ENCODE measurements at places on chromosomes 7 and 10. TPM values are rescaled to one million over a fixed set of nuclear protein-coding genes. Genes with fewer than 3 reads are reported as not detected.

HYAL4 gene
- total RNA-seq: not detected

GRCh38 chr10:4569151-4569550, 256.9 kb upstream of the AKR1E2 start:
- no peak for DNase-seq

ASNS gene
- total RNA-seq: 21.1 TPM

DNA sequence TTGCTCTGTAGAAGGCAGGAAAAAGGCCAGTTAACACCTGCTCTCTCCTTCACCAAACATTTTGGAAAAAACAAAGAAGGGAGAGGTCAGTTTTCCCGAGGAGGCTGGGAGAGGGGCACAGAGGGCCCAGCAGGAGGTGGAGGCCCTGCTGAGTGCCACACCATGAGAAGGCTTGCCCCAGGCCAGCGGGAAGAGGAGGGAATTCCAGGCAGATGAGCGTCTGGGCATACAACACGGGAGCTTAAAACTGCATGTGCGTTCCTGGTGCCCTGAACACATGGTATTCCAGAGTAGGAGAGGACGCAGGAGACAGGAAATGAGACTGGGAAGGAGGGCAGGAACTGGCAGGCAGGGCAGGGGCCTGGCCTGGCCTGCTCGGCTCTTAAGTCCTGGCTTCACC, 182.4 kb downstream of the CCDC3 start:
- DNase-seq: no peak

DNA sequence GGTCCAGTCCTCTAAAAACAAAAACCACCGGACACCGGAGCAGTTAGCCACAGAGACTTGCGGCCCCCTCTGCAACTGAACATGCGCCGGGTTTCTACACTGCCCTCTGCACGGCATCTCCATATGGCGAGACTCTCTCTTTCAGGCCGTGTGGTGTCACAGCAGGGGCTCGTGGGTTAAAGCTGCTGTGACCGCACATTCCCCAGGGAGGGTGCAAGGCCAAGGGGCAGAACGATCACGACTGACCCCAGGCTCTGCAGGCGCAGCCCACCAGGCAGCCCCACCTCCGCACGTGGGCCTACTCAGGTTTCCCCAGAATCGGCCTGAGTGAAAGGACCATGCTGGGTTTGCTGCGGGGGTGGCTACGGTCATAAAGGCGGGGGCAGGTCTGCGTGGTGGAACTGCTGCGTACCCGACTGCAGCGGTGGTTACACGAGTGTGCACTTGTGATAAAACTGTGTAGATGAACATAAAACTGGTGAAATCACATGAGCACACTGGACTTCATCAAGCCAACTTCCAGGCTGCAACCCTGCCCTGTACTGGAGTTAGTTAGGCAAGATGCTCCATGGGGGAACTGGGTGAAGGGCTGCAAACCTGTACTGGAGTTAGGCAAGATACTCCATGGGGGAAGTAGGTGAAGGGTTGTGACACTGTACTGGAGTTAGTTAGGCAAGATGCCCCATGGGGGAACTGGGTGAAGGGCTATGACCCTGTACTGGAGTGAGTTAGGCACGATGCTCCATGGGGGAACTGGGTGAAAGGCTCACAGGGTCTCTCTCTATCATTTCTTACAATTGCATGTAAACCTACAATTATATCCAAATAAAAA, 81.4 kb upstream of the PPP2R2D start:
- DNase-seq: no peak

GRCh38 chr7:92765725-92766124, 70.6 kb downstream of the CDK6 start:
- DNase-seq: peak; percentile 12

- DNase-seq: no peak
Measured at GRCh38 chr7:10767771-10768170, 205.9 kb upstream of the PHF14 start.

- DNase-seq: no peak
Measured at GRCh38 chr10:128498378-128498730, 372.1 kb upstream of the MKI67 start.

DNA sequence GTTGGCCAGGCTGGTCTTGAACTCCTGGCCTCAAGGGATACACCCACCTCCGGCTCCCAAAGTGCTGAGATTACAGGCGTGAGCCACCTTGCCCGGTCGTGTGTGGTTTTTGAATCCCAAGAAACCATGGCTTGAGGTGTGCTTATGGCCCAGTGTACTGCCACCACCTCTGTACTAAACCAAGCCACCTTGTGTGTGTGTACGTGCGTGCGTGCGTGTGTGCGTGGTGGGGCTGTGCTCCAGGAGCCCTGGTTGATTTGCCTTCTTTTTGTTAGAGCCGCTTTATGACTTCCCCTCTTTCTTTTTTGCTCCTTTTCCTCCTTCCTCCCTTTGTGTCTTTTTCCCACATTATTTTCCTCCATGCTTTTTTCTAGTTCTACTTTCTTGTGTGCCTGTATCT, 121.4 kb downstream of the CAMK1D start:
- DNase-seq: no peak

DNA sequence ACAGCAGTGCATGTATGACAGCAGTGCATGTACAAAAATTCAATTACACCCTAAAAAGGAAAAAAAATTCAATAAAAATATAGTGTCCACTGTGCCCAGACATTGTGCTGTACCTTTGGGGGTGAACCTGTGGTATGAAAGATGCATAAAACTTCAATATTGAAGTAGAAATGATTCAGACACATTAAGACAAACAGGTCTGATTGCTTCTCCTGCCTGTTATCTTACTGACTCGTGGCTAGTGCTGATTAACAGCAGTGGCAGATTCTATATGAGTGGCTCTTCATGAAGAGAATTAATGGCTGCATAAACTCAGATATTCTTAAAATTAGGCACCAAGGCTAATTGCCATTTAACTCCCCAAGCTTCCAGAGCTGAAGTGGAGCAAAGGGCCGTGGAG, 37.9 kb downstream of the GATA3 start:
- no peak for DNase-seq

SHH gene
- total RNA-seq: 134 TPM

OPALIN gene
- total RNA-seq: not detected

- no peak for DNase-seq
Measured at GRCh38 chr7:638256-639011, 88.1 kb upstream of the DNAAF5 start.

- DNase-seq: no peak
Measured at GRCh38 chr10:97690133-97690532, 3.1 kb upstream of the AVPI1 start.

DNA sequence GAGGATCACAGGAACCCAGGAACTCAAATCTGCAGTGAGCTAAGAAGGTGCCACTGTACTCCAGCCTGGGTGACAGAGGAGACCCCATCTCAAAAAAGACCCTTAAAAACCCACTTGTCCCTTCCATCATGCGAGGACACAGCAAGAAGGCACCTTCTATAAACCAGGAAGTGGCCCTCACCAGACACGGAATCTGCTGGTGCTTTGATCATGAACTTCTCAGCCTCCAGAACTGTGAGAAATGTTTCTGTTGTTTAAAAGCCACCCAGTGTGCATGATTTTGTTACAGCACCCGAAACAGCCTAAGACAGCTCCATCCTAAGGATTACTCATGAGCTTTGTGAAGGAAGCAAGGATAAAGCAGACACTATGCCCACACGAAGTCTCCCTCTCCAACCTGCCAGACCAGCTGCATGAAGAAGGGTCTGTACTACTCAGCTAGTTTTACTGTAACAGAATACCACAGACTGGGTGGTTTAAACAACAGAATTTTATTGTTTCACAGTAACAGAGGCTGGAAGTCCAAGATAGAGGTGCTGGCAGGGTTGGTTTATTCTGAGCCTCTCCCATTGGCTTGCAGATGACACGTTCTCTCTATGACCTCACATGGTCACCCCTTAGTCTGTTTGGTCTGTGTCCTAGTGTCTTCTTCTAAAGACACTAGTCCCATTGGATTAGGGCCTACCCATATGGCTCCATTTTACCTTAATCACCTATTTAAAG, 13.7 kb downstream of the VIM start:
- DNase-seq: no peak

TRPV5 gene
- total RNA-seq: not detected

GDF10 gene
- 0.52 TPM for total RNA-seq

PHTF2 gene
- total RNA-seq: 11.3 TPM
